ENCODE measurements at places on chromosomes 7 and 10.

DNA sequence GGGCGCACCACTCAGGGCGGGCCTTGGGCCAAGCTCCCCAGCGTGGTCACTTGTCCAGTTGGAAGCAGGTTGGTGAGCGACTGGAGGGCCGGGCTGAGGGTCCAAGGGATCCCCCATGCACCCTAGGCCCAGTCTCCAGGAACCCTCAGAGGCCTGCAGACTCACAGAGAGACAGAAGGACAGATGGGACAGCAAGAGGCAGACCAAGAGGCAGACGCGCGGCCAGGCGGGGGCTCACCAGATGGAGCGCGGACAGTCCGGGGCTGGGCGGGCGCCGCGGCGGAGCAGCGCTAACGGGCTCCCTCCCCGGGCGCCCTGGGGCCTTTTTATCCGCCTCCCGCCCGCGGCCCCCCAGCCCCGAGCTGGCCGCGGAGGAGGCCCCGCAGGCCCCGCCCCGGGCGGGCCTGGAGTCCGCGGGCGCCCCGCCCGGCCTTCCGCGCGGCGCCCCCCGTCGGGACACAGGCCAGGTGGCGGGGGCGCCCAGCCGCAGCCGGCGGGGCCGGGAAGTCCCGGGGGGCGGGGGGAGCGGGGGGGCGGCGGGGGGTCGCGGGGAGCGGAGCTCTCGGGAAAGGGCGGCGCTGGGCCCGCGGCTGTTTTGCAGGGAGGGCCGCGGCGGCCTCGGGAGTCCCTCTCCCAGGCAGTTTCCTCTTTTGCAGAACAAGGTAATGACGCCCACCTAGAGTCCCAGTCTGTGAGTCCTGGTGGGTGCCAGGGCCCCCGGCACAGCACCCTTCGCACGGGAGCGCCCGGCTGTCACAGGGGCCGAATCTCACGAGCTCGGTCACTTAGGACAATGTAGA is at the start of gene LOXL4:
TSS of gene LOXL4 (minus strand) at position 301 of the 800 bp plus-strand sequence. CDS start 5,175 bp downstream, outside the sequence.
- no peak for DNase-seq

GRCh38 chr7:48087349-48087748 is 1.7 kb upstream of the UPP1 start:
- DNase-seq = no peak

DNA sequence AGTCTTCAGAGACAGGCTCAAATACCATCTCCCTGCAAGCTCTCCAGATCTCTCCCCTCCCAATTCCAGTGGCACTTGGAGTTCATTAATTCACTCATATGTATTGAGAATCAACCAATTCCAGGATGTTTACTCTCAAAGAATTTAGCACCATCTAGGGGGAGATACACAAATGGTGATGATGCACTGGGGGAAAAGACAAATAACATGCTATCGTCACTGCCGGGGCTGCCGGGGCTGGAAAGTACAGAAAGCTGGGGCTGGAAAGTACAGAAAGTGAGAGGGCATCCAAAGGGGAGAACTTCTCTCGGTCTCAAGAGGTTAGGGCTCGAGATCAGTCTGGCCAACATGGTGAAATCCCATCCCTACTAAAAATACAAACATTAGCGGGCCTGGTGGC is 118.7 kb downstream of the MKX start:
- DNase-seq = no peak

GRCh38 chr7:47441796-47442604 is 139.9 kb downstream of the TNS3 start:
- DNase-seq = no peak

- no peak for DNase-seq
Observed at GRCh38 chr7:29346231-29346978, 151.8 kb downstream of the CHN2 start.

DNA sequence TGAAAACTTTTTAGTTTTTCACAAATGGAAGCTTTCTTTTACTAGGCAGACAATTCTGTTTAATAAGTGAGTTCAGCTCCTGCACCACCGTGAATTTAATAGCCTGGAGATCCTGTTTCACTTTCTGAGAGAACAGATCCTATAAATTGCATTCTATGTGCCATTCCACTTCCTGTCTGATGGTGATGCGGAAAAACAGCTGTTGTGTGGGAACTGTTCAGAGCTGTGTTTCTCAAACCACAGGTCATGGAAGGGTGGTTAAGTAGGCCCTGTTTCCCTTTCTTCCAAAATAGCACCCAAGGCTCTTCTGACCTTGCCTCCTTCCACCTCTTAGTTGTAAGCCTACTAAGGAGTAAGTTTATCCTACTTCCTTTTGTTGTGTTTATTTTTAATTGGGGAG is 97.2 kb upstream of the DKK1 start:
- DNase-seq = no peak

- DNase-seq = no peak
Observed at GRCh38 chr10:103067484-103067883, 125.6 kb downstream of the NT5C2 start.

- no peak for DNase-seq
Observed at GRCh38 chr10:18743926-18744325, 84.7 kb downstream of the ARL5B start.

- DNase-seq = peak; percentile 66
Observed at GRCh38 chr7:73738220-73738611, 386 bp downstream of the ABHD11 start.

- DNase-seq = no peak
Observed at GRCh38 chr7:81845744-81846241, 75.9 kb upstream of the HGF start.

DNA sequence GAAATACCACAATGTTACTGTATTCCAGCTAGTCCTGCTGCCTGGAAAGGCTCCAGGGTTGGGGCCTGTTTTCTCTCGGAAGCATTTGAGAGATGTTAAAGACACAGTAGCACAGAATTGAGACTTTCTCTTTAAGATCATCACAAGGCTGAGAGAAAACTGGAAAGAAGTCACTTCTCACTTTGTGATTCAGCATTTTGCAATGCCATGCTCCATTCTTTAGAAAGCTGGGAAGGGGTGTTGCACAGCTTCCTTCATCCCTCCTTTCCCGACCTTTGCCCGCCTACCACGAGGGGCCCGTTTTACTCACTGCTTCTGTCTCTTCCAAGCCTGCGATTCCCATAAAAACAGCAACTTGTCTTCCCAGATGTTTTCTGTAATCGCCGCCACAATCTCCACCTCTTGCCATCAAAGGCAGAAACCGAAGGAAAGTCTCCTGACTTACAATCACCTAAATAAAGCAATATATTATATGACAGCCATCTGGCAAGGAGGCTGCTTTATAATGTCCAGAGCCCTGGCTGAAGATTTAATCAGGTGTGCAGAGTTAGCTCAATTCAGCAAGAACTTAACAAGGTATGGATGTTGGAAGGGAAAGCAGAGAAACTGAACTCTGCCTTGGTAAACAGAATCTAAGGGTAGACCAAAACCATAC is 18.9 kb downstream of the NOD1 start:
- no peak for DNase-seq

DNA sequence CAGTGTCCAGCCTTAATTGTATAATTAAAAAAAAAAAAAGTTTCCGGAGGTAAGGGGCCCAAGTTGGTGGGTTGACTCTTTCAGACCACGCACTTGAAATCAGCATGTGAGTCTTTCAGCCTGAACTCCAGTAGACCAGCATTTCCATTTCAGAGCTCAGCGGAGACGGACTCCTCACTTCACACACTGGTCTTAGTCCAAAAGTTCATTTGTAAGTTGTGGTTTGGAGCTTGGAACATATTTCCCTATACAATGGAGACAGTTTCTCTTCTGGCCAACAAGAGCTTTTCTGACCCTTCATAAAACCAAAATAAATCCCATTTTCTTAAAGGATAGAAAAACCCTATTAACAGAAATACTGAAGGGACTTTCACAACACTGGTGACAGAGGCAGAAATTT is 41.0 kb downstream of the ATXN7L1 start:
- no peak for DNase-seq

DNA sequence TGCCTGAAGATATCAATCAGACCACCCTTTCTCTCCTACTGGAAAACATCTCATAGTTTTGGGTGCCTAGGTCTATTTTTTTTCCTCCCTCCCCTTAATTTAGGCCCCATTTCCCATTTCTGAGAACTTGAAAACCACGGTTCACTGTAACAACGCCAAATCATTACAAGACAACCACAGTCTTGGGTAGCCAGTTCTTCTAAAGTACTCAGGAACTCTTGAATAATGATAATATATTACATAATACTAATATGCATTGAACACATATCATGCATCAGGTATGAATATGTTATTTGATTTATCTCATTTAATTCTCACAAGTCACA is 185.1 kb upstream of the ADO start:
- no peak for DNase-seq

DNA sequence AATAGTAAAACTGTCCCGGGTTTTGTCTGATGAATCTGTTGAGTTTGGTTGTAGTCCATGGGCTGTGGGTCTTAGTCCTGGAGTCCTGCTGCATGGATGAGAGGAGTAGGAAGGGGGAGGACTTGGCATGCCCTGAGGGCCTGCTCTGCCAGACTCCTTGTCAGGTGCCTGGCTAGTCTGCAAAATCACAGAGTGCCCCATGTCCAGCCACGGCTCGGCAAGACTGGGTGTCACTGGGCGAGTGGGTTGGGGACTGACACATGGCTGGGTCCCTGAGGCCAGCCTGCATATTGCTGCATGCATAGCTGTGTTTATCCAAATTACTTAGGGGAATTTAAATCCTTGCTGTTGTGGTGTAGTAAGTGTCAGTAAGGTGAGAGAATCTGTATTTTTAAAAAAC is 9.7 kb downstream of the MINDY4 start:
- DNase-seq = no peak

DNA sequence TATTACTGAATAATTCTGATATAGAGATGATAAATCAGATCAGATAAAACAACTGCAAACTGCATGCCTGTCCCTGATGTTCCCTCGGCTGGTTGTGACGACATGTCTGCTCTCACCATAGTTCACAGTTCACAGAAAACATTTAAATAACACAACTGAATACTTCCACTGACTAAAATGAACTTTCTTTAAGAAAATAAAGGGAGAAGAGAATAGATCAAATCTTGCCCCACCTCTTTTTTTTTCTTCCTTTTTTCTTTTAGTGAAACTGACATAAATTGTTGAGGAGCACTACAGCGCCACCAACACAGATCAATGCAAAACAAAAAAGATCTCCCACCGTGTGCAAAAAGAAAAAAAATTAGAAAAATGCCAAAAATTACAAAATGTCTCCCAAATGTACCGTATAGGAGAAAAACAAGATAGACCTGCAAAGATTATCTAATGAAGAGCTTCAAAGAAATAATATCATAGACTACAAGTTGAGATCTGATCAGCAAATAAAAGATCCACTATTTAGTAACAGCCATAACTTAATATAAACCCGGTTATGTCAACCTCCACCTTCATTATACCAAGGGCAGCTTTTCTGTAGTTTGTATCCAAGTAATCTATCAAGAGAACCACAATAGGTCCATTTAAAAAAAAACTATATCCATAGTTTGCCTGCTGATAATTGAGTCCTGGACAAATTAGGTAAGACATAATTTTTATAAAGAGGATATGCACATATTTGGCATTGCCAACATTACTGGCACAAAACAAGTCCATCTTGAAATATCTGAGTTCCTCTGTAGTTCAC is 30.7 kb upstream of the EPC1 start:
- DNase-seq = no peak

GRCh38 chr10:121371836-121372235 is 226.4 kb downstream of the FGFR2 start:
- DNase-seq = no peak

DNA sequence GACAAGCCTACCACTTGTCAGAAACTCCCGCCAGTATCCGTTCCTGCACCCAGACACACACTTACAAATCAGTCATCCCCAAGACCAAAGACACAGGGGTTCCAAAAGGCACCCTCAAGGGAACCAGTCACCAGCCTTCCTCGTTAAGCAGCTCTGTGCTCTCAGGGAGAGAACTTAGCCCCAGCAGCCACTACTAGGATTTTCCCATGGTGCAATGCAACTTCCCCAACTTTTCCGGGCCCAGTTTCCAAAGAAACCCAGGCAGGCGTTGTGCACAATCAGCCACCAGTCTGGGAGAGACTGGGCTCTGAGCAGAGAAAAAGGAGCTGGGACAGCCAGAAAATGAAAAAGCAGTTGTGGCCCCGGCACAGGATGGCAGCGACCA is 1.2 kb downstream of the DLG5 start:
- DNase-seq = no peak

DNA sequence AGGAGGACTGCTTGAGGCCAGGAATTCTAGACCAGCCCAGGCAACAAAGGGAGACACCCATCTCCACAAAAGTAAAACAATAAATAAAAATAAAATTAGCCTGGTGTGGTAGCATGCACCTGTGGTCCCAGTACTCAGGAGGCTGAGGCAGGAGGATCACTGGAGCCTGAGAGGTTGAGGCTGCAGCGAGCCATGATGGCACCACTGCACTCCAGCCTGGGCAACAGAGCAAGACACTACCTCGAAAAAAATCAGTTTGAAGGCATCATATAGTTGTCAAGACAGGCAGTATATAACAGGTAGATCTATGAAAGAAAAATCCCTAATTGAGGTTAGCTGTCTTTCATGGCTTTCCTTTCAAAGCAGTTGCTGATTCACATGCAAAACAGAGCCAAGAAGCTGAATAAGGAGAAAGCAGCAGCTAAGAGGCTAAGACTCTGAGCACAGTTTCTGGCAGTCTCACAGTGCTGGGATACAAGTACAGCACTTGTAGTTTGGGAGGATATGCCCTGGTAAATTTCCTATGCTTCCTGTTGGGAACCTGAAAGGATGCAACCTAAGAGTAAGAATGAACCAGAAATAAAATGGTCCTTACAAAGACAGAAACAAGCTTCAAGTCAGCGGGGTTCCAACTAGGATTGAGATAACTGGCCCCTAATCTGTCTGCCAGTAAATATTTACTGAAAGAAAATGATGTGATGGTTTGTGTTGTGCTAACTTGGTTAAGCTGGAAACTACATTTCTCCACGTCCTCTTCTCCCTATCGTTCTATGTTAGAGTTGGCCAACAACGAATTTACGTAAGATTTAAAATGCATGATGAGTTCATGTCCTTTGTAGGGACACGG is 368.5 kb upstream of the HPS1 start:
- no peak for DNase-seq

DNA sequence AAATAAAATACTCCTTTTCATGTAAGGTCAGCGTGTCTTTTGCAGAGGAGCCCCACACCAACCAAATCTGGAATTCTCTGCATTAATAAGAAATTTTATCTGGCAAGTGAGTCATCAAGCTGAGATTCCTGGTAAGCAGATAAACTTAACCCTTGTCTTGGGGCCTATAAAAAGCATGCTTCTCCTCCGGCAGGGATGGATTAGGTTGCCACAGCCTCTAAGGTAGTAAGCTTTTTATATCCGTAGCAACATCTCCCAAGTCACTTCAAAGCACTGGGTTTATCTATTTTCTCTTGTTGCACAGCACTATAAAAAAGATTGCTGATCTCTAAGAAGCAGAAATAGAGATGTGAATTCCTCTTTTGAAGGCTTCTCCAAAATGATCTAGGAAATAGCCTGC is 202.8 kb upstream of the NOBOX start:
- DNase-seq = no peak

- no peak for DNase-seq
Observed at GRCh38 chr7:36879021-36879420, 154.7 kb upstream of the AOAH start.

GRCh38 chr10:81873231-81873931 is 1.6 kb upstream of the NRG3 start:
- DNase-seq = no peak

GRCh38 chr10:35043796-35044344 is 46.3 kb downstream of the CUL2 start:
- DNase-seq = no peak

GRCh38 chr7:47432671-47433563 is 149.0 kb downstream of the TNS3 start:
- no peak for DNase-seq
